ENCODE measurements at places on chromosomes 2 and 18. TPM values are rescaled to one million over a fixed set of nuclear protein-coding genes. Genes with fewer than 3 reads are reported as not detected.

Gene SOX11
- total RNA-seq, result 42.8 TPM

Gene KLHL41
- total RNA-seq, result not detected

Gene RAB6C
- total RNA-seq, result not detected

Gene GALNT13
- total RNA-seq, result 6.7 TPM

Gene CYP1B1
- 2.7 TPM for total RNA-seq

Gene LYPD6
- 3.0 TPM for total RNA-seq

Gene DNAH6
- total RNA-seq, result 0.09 TPM

Gene C2orf15
- total RNA-seq, result 6.2 TPM

- DNase-seq, result no peak
Observed at GRCh38 chr18:24214144-24214543, 75.3 kb downstream of the CABYR start.

GRCh38 chr2:160574468-160575140 lies 81.0 kb upstream of the RBMS1 start:
- DNase-seq, result no peak

DNA sequence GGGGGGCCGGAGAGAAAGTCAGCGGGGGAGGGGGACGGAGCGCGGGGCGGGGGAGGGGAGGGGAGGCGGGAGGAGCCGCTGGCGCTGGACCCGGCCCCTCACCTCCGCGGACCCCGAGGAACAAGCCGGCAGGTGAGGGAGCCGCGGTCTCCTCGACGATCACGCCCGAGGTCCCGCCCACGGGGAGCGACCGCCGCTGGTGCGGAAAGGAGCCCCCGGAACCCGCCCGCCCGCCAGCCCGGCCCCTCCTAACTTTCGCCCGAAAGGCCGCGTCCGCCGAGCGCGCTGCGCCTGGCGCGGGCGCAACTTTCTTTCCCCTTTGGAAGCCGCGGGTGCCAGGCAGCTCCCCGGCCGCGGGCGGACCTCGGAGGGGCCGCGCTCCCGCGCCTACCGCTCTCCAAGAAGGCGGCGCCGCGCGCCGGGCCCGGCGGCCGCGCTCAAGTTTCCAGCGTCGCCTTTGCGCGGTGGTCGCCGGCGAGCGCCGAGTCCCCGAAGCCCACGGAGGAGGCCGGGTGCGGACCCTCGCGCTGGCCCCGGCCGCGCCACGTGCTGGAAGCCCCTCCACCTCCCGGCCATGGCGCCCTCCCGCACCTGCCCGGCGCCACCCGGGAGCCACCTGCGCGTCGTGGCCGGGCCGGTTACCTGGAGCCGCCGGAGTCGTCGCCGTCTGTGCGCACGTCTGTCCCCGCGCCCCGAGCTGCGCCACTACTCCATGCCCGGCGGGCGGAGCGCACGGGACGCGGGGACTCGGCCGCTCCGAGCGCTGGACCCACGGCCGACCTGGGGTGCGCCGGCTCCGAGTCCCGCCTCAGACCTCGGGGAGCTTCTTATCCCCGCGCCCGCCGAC lies at the start of gene ALKAL2:
Gene ALKAL2, minus strand, starts transcription at position 181 of the 847 bp plus-strand sequence. CDS start 256 bp downstream, outside the sequence.
- DNase-seq, result peak; percentile 33

DNA sequence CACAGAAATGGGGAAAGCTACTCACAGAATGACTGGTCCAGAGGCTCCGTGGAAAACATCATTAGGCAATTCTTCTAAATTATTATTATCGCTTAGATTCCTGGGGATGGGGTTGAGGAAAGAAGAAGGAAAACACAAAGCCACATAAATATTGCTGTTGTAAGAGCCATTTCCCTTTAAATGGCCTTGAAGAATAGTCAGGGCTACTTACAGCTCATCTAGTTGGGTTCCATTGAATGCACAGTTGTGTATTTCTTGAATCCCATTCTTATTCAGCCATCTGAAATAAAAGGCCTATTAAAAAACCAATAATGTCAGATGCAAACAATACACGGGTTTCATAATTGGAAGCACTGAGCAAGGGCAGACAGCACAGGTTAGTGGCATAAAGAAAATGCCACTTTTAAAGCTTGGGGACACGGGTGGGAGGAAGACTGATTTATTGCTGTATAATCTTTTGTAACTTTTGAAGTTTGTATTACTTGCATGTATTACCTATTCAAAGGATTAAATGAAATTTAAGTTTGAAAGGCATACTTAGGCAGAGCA lies 171.4 kb downstream of the FSHR start:
- DNase-seq, result no peak

DNA sequence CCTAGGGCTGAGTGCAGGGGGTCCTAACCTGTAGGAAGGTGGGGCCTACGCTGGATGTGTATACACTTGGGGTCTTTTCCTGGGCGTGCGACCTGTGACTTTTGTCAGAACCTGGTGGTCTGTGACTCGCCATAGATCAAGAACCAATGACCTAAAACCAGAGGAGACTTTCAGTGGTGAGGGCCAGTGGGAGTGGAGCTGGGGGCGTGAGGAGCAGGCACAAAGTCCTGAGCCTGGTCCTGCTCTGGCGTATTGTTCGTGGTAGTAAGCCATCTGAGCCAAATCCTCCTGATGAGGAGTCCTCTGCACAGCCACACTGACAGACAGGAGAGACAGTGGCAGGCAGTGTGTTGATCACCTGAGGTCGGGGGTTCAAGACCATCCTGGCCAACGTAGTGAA lies 8.9 kb downstream of the INPP4A start:
- no peak for DNase-seq

DNA sequence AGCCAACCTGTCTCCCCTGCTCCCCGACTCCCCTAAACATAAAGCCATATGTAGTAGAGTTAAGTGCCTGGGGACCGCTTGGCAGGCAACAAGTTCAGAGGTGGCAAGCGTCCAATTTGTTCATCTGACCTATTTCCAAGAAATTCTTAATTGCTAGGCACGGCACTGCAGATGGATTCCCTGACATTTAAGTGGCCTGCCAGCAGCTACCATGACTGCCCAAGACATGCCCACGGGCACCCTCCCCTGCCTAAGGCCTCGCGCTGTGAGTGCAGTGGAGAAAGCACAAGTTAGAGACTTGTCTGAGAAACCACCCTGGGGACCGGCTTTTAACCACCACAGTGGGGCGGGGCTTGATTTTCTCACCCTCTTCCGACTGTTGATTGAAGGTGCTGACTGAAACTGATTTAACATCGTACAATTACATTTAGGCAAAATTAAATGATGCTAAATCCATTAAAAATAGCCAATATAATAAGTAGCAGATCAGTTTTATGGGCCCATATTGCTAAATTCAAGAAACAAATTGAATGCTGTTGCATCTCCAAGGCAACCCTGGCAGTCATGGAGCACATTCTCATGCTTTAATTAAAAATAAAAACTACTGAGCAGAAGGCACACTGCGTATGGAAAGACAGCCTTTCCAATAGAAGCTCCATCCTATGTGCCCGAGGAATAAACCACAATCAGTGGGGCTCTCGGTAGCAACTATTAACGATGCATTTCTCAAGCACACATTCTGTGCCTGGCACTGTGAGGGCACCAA lies 163.6 kb upstream of the ACAA2 start:
- no peak for DNase-seq

DNA sequence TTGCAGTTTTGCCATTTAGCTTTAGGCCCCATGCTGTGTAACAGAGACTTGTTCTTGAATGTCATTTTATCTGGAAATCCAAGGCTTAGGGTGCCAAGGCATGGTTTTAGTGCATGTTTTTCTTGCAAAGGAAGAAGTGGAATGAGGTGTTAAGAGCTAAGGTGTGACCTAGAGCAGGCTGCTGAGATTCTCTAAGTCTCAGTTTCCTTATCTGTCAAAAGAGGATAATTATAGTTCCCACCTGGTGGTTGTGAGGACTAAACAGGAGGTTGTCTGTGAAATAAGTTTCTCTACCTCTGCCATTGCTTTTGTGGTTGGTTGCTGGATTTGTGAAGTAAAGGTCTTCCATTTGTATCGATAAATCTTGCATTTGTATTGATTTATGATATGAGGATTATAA lies 82.0 kb downstream of the TANC1 start:
- DNase-seq, result no peak

- DNase-seq, result no peak
Observed at GRCh38 chr2:193272011-193272410, 1077.3 kb upstream of the TMEFF2 start.

DNA sequence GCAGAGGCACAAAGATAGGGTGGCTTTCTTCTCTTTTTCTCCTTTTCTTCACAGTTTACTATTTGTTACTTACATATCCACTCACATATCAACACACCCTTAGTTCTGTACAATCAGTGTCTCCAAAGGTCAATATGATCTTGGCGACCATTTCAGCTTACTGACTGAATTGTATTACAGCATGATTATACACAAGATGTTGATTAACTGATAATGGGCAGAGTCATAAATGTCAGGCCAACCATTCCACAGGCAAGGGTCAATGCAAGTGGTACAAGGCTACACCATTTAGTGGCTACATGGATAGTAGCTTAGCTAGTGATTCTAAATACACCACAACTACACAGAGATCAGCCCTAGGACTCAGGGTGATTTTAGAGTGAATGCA lies 20.4 kb upstream of the SP3 start:
- DNase-seq, result no peak

- no peak for DNase-seq
Observed at GRCh38 chr2:3223080-3223923, 154.3 kb downstream of the EIPR1 start.

Measured in H9 (cell line).